ENCODE measurements at places on chromosomes 11 and 22.
A peak's percentile ranks its signal among the peaks of the same experiment; 100 is the strongest.

DNA sequence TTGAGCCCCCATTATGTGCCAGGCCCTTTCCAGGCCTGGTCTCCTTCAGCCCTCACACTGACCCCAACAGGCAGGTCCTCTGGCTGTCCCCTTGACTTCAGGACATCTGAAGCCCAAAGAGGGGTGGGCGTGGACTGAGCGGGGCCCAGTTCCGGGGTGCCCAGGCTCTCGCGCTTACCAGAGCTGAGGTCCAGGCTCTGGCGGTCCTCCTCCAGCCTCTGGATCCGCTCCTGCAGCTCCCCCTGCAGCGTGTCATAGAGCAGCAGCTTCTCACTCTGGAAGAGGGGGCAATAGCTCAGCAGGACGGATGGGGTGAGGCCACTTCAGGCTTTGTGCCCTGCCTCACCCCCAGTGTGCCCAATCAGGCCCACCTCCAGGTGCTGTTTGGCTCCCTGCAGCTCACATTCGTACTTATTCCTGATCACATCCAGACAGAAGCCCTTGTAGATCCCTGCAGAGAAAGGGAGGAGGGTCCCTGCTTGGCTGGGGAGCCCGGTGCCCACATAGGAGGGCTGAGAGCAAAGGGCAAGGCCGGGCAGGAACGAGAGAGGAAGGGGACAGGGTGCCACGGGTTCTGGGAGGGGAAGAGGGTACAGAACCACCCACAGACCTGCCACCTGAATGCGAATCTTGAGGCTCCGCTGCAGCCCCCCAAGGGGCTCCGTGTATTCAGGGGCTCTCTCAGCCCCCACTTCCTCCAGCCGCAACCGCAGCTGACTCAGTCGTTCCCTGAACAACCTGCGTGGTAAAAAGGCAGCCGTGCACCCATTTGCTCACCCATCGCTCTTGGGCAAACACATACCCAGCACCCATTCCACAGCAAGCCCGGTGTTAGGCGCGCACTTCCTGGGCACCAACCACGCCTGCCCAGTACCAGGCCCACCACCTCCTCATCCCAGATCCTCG lies 4.1 kb downstream of the BRMS1 start:
- no peak for DNase-seq

GRCh38 chr22:37905534-37906363 lies at the start of gene MICALL1:
MICALL1 (plus strand) TSS chr22:37906297; CDS start chr22:37906423, 126 bp downstream.
- DNase-seq = peak; percentile 45

DNA sequence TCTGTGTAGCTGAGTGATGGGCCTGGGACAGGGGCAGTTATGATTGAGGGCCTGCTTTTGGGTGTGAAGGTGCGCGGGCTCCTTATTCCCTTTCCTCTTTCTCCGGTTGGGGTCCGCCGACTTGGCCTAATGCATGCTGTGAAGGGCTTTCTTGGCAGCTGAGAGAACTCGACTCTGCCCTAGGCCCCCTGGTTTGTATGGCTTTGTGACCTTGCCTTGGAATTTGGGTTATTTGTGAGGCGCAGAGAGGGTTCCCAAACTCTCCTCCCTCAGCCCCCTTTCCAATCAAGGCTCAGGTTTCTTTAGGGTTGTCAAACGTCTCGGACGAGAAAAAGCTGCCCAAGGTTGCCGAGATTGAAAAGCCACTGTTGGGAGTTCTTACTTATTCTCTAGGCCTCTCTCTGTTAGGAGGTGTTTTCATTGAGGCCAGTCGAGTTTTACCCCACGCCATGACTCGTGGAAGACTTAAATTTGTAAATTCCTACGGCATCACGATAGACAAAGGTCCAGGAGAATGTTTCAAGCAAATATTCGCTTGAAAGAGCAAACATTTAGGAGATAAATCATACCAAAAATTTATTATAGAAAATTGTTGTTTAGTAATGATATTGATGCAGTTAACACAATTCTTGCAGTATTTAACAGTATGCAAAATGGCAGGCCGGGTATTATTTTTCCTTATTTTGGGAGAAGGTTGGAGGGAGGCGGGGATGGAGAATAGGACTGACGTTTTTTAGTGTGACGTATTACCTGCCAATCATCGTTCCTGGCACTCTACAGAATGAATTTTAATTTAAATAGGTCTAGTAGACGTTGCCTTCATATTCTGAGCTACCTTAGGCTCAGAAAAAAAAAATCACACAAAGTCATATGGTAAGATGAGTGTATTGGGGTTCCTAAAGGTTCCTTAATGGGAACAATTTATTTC lies 689 bp downstream of the PDHX start:
- no peak for DNase-seq

GRCh38 chr22:46436595-46437175 lies 100.7 kb downstream of the CELSR1 start:
- DNase-seq = no peak

- no peak for DNase-seq
Observed at GRCh38 chr11:17423533-17424310, 35.3 kb upstream of the KCNJ11 start.
